ENCODE measurements at places on chromosomes 6 and 20.

DNA sequence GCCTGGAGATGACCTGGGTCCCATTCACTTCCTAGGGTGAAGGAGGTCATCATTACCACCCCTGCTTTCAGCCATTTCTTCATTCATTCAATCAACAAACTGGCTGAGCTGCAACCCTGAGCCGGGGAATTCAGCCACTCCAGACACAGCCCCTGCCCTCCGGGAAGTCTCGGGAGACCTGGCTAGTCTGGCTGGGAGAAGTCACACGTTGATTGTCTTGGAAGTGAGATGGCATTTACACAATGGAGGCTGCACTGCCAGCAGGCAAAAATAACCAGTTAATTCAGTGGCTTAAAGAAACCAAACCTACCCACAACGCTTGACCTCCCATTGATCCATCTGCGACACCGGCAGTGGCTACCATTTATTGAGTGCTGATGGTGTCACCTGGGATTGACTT, 2.0 kb upstream of the PMEPA1 start:
- DNase-seq: no peak

GRCh38 chr20:48749437-48749836, 78.4 kb downstream of the PREX1 start:
- DNase-seq: no peak

- DNase-seq: no peak
These were observed 21.5 kb downstream of the LAMA4 start for GRCh38 chr6:112232845-112233256.

GRCh38 chr6:119215885-119216590, 133.5 kb downstream of the MAN1A1 start:
- no peak for DNase-seq

GRCh38 chr6:37763413-37763812, 56.1 kb upstream of the ZFAND3 start:
- no peak for DNase-seq

GRCh38 chr6:129936329-129937165, 75.4 kb upstream of the TMEM244 start:
- peak; percentile 15 for DNase-seq

- no peak for DNase-seq
These were observed 248.0 kb downstream of the PHF3 start for GRCh38 chr6:63883597-63883996.

DNA sequence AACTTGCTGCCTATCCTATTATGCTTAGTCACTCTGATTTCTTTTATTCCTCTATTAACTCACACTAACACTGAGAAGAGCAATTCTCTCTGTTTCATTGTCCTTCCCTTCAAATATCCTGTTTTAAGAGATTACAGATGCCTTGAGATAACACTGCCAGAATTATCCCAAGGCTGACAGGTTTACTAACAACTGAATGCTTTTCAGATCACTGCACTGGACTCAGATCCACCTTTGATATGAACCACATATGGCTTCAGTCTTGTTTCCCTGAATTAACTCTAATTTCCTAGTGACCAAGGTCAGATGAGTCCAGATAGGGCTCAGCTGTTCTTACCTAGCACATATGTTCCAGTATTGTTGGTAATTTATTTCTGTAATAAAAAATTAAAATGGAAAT, 633.1 kb downstream of the GRIK2 start:
- no peak for DNase-seq
